ENCODE measurements at places on chromosomes 12 and 14.

GRCh38 chr14:35339761-35340406, 47.7 kb downstream of the PSMA6 start:
- no peak for DNase-seq

GRCh38 chr12:80031229-80031628, 68.1 kb upstream of the OTOGL start:
- no peak for DNase-seq

GRCh38 chr12:54053003-54053750, 458 bp upstream of the HOXC4 start:
- DNase-seq, result no peak

- DNase-seq, result no peak
These were observed 62.7 kb upstream of the OR10AD1 start for GRCh38 chr12:48265777-48266176.

- DNase-seq, result no peak
These were observed 380.5 kb downstream of the VRK1 start for GRCh38 chr14:97177635-97178034.

GRCh38 chr12:46442239-46442638, 69.7 kb upstream of the SLC38A2 start:
- no peak for DNase-seq

- DNase-seq, result peak; percentile 23
These were observed 94.4 kb downstream of the DAD1 start for GRCh38 chr14:22494486-22495135.

- no peak for DNase-seq
These were observed 23.3 kb downstream of the TAS2R7 start for GRCh38 chr12:10779103-10779502.

DNA sequence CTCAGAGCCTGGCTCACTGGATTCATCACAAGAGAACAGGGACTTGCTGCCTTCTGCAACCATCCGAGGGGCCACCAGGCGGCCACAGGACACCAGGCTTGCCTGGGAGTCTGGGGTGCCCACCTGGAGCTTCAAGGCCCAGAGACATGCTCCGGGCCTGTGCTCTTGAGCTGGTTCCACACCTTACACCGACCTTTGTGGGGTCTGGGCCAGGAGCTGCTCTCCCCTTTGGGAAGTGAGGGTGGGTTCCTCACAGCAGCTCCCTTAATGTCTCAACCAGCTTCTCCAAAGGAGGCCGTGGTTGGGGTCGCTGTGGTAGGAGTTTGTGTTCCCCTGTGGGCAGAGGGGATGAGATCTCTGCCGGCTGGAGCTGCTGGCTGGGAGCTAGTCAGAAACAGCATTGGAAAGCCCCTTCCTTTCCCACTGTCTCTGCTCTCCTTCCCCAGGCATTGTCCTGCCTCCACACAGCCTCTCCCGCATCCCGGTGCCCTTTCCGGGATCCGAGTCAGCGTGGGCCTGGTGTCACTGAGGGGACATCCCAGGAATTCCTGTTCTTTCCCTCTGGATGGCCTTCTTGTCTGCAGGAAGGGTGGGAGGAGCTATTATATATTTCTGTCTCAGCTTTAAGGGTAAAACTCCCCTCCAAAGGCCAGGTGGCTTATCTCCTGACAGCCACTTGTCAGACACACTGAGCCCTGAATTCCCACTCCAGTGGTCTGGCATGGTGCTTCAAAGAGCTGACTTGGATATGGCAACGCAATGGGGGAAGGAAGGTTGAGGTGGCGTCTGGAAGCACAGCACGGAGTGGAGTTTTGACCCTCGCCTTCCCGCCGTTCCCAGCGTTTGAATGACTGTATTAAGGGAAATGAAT, 5.1 kb upstream of the PAPLN start:
- DNase-seq, result peak; percentile 14

DNA sequence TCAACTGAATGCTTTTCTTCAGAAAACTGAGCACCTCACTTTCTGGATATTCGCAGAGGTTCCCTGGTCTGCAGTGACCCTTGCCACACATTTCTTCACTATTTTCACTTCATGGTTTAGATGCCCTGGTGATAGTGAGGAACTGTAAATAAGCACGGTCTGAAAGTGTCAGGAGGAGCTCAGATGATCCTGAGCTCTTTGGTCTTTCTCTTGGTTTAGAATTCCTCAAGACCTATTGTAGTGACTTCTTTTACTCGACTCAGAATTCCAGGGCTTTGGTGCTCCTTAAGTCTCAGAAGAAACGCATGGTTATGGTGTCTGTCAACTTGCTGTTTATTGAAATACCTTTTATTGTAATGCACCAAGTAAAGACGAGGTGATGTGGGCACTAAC, 84.0 kb downstream of the SAMD4A start:
- no peak for DNase-seq

Measured in activated CD4-positive, alpha-beta T cell treated with anti-CD3 and anti-CD28 coated beads, Interleukin-10, Interleukin-2, amounts not matched to agents 100 ng/mL and 50 ng/mL, durations not matched to agents 16 hours and 8 hours (primary cell).